ENCODE measurements at places on chromosomes 2 and 18.
A peak's percentile ranks its signal among the peaks of the same experiment; 100 is the strongest.

DNA sequence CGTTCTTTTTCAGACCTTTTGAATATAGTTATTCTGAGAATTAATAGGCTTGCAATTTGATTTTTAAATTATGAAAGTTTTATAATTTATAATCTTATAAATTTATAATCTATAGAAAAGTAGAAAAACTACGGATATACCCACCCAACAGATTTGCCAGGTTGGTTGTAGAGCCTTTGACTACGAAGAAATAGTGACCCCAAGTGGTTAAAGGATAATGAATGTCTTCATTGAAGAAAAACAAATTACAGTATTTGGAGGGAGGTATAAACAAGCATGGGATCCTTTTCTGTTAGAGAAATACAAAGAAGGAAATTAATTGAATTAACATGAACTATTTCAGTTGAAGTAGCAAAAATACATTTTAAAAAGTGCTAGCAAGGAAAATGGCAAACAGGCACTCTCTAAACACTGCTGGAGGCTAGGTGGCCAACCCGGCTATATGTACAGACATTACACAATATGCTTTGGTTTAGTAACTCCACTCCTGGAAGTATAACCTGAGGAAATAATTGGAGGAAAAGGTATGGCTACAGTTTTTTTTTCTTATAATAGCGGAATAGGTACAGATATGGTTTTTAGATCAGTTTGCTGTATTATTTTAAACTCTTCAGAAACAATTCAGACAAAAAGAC is 110.9 kb downstream of the MIB1 start:
- peak; percentile 31 for DNase-seq

DNA sequence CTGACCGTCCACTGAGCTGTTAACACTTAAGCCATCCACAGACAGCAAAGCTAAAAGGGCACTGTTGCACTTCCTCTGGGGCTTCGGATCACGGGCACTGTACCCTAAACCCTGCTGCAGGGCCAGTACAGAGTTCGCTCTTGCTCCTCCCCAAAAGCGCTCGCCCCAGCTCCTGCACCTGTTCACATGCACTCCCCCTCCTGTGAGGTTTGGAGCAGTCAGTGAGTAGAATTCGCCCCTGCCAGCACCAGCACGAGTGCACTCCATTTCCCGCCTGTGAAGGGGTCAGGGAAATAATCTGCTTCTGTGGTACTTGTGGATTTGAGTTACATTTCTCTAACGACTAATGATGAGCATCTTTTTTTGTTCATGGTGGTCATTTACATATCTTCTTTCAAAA is 158.8 kb downstream of the PTPRM start:
- DNase-seq = no peak

- no peak for DNase-seq
These were observed 184.9 kb downstream of the RTP5 start for GRCh38 chr2:242054406-242054805.

DNA sequence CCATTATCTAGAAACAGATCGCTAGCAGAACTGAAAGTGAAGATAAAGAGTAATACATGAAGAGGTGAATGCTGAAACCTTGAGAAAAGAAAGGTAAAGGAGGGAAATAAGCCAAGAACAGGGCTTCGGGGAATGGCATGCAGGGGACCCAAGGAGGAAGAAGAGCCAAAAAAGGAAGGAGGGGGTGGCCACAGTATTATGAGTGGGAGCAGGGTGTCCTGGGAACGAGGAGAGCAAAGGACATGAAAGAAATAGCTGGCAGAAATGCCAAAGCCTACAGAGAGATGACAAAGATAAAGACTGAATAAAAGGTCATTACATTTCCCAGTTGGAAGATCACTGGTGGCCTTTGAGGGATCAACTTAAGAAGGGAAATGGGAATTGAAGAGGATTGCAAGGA is 82.9 kb downstream of the ACTR3 start:
- DNase-seq = no peak

GRCh38 chr2:177398791-177399190 is 6.2 kb downstream of the AGPS start:
- no peak for DNase-seq

DNA sequence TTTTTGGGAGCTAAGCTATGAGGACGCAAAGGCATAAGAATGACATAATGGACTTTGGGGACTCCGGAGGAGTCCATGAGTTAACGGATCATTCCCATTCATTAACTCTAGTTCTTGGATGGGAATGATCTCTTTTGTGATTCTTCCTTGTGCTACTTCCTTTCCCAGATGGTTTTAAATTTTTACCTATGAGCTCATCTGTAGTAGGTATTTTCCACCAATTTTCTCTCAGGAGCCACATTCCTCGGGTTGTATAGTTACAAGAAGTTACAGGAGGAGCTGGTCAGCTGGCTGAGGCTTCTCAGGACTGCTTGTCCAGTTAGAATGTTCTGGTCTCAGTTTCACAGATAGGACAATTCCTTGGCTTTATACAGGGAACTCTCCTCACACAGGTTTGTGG is 42.9 kb upstream of the LPIN2 start:
- peak; percentile 26 for DNase-seq

DNA sequence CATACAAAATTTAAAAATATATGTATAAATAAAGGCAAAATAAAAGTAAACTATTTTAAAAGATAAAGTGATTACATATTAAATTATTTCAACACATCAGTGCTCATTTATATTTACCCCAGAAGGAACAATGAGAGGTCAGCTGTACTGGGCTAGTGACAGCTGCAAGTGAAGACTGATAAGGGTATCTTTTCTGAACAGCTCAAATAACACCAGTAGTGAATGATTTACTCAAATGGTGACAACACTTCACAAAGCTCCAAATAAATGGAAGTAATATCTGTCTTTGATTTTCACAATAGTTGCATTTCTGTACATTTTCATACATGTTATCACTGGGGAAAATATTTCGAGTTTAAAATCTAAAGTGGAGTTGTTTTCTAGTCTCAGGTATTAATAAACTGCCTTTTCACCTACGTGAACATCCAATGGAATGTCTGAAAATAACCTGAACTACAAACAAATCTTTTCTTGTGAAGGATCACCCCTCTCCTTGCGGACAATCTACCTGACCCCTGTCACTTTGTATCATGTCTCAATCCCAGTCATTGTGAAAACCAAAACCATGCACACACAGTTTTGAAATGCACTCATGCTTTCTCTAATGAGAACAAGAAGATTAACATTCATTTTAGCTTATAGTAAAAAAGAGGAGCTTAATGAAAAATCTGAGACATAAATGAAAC is 1928.8 kb upstream of the CELF4 start:
- DNase-seq = no peak

- no peak for DNase-seq
These were observed 79.9 kb downstream of the PARD3B start for GRCh38 chr2:204625135-204625534.

GRCh38 chr2:189566046-189566445 is 14.5 kb downstream of the SLC40A1 start:
- no peak for DNase-seq

GRCh38 chr2:8980096-8980495 is 23.4 kb downstream of the MBOAT2 start:
- DNase-seq = peak; percentile 94

GRCh38 chr2:199744260-199744659 is 106.7 kb downstream of the FTCDNL1 start:
- no peak for DNase-seq

DNA sequence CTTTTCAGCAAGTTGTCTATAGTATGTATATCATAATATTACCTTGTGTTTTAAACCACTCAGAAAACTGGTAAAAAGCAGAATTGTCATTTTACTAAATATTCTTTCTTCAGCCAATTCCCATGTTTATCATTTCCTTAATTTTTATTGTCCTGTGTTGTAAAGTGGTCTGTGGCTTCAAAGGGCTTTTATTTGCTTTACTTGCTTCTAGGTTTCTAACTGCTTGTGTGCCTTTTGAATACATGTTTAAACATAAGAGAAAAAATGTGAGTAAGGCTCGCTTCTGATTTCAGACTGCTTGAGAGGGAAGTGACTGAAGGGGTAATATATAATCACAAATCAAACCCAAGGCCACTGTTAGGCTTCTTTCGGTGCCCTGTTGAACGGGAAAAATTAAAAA is 407.5 kb upstream of the NRP2 start:
- no peak for DNase-seq

DNA sequence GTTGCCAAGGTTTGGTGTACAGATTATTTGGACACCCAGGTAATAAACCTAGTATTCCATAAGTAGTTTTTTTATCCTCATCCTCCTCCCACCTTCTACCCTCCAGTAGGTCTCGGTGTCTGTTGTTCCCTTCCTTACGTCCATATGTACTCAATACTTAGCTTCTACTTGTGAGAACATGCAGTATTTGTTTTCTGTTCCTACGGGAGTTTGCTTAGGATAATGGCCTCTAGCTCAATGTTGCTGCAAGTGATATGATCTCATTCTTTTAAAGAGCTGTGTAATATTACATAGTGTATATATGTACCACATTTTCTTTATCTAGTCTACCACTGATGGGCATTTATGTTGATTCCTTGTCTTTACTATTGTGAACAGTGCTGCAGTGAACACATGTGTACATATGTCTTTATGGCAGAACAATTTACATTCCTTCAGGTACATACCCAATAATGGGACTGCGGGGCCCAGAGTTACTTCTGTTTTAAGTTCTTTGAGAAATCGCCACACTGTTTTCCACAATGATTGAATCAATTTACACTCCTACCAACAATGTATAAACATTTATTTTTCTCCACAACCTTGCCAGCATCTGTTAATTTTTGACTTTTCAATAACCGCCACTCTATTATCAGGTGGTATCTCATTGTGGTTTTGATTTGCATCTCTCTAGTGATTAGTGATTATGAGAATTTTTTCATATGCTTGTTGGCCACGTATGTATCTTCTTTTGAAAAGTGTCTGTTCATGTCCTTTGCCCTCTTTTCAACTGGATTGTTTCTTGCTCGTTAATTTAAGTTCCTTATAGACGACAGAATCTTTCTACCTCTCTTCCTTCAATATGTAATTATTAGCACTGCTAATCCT is 88.0 kb downstream of the MEMO1 start:
- no peak for DNase-seq

DNA sequence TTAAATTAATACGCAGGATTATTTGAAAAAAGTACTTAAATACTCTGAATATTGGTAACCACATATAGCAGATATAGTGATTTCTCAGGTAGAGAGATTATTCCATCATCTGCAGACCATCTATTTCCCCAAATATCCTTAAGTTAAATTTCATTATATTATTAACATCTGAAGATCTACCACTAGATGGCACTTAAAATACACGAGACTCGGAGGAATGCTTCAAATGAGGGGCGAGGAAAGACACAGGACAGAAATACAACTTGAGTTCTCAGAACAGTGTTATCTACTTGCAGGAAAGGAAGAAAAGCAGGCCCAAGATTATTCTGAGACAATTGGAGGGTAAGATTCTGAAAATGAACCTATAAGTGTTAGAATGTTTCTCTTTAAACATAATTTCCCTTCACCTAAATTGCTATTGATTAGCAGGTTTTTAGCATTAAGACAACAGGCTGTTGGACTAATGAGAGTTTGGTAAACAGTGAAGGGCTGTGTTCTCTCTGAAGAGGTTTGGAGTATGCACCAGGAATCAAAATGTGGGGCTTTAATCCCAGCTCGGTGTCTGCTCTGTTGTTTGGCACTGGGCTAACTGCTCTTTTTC is 76.9 kb upstream of the GCFC2 start:
- DNase-seq = peak; percentile 34

DNA sequence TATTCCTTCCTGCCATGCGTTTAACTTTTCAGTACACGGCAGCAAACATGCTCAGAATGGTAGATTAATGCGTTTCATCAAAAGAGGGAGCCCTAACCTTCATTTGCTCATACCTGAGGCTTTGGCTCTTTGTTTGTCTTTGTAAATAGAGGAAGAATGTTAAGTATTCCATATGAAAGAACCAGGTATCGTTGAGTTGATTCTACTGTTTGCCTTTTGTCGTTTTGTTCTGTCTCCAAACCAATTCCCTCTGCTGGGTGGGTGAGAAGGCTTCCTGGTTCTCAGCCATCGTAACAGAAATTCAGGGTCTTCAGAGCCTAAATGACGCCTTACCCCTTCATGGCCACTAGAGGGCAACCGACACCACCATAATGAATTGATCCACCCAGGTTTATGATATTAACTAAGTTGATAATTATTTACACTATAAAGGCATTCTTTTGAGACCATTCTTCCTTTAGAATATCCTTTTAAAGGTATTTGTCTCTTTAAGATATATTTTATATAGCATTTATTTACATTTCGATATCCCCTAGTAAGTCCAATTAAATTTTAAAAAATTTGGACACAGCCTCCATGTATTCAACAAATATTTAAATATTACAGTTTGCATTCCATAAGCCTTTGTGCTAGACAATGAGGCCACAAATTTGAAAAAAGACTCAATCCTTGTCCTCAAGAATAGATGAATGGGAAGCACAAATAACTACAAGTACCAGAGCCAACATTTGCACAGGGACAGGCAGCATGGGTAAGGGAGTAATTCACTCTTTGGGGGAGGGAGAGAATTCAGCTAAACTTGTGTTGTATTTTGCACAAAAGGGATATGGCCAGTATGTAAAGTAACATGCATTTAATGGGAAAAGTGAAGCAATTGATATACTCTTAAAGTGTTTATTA is 48.1 kb downstream of the TIMM21 start:
- DNase-seq = peak; percentile 67

DNA sequence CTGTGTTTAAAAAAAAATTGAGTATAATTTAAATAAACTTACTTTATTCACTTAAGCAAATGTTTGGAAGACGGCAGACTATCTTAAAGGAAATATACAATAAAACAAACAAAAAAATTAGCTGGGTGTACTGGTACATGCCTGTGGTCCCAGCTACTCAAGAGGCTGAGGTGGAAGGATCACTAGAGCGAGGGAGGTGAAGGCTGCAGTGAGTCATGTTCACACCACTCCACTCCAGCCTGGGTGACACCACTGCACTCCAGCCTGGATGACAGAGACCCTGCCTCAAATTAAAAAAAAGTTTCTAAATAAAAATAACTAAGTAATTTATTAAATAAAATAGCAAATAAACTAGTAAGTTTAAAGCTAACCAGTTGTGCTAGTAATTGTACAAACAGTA is 7.5 kb downstream of the PUM2 start:
- peak; percentile 56 for DNase-seq

DNA sequence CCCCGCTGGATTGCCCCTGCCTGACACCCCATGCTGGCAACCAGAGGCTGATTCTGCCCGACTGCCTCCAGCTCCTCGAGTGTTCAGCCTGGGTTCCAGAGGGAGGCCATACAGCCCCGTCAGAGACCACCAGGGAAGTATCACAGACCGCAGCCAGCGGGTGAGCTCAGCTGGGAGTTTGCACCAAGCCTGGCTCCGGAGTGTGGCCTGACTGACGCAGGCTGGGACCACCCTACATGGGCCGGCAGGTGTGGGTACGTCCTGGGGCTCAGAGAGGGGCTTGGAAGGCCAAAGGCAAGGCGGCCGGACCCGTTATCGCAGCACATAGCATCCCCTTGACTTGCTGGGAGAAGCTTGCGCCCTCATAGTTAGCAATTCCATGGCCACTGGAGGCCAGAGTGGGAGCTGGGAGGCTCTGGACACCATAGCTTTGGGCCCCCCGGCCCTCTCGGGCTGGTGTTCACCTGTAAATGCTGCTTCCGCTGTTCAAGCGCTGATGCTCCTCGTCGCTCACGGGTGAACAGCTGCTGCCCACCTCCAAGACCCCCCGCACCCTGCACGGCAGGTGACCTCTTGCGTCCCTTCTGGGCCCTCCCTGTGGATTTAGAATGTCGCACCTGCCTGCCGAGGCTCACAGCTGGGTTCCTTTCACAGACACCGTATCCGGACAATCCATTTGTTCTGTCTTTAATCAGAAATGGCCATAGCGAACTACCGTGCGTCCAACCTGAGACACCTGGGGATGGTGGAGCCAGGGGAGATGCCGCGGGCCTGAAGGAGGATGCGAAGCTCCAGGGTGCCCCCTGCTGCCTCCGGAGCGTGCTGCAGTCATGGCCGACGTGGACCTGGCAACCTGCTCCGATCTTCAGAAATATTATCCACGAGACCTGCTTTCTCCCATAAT is 31.2 kb upstream of the SLC66A3 start:
- DNase-seq = peak; percentile 43
